NAMALWA (cell line): ENCODE measurements at places on chromosomes 2 and 18.

DNA sequence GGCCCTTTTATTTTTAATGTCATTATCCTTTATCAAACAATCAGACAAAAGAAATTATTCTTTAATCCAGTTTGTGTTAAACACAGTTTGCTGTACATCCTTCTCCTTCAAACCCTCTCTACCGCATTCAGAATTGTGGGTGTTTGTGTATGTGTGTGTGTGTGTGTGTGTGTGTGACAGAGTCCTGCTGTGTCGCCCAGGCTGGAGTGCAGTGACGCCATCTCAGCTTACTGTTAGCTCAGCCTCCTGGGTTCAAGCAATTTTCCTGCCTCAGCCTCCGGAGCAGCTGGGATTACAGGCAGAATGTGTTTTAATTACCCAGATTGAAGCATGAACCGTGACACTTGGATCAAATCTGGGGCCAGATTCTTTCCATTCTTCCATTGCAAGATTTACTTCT, 723.7 kb downstream of the DCDC2C start:
- DNase-seq: no peak

DNA sequence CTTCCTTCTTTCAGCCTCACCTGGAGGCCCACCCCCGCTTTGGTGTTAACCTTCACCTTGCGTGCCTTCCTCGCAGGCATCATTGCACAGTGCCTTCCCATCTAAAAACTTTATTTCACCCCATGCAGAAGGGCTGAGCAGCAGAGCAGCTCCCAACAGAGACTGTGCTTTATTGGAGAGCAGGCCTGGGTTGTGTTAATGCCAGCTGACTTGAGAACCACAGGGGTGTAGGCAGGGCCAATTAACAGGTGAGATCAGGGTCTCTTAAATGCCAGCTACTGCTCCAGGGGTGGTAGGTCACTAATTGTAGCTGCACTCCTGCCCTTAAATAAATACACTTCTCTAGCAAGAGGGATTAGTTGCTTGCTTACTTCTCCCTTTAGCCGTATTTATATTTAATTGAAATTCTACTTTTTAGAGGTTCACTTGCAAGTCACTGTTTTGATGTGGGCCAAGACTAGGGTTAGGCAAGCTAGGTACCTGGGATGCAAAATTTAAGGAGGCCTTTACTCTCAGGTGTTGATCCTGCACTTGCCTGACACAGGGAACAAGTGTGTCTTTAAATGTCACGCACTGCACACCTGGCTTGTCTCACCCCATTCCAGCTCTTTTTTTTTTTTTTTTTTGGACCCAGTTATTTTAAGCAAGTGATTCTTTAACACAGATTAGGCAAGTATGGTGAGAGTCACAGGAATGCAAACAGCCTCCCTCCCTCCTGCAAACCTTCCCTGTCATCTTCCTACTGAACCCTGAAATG, 54.5 kb downstream of the LYPD1 start:
- DNase-seq: no peak

- DNase-seq: peak; percentile 77
Observed at GRCh38 chr18:63578357-63578958, 8.7 kb upstream of the SERPINB13 start.

DNA sequence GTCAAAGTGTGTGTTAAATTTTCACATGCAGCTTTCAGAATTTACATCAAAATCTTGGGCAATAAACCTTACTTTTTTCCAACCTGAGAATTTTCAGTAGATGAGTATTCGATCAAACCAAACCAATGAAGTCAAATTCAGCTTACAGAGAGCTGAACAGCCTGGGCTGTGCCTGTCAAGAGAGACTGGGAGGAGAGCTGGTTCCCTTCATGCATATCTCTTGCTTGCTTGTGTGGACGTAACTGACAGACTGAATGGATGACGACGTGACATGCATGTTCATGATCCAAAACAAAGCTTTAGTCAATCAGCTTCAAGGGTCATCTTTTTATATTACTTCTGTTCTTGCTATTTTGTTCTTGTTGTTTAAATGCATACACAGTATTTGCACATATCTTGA, 145.2 kb downstream of the GALNT3 start:
- DNase-seq: no peak

DNA sequence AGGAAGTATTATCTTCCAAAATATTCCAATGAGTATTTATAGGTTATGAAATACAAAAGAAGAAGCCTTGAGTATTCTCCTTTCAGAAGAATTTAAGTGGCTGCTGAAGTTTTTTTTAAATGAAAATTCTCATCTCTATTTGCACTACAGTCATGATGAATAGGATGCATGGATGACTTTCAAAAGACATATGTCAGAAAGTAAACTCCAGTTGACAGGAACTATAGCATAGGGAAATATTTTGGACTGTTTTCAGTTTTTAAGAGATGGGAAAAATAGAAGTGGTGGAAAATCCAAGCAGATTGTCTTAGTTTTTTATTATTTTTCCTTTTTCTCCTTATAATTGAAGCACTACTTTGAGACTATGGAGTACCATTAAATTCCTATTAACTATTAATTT, 825.1 kb upstream of the FSHR start:
- DNase-seq: no peak

GRCh38 chr2:164134336-164134735, 398.5 kb upstream of the FIGN start:
- DNase-seq: no peak

DNA sequence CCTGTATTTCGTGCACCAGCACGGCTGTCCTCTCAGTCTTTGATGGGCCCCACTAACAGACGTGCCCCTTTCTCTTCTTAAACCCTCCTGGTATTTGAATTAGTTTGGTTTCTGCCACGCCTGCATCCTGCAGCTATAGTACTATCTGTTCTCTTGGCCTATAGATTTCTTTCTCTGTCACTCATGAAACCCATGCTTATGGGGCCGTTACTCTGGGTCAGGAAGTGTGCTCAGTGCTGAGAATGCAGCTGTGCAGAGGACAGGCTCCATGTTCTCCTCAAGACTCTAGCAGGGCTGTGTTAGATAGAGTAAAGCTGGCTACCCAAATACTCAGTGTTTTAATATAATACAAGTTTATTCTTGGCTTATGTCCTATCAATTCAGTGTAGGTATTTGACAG, 180.0 kb downstream of the INSIG2 start:
- no peak for DNase-seq

DNA sequence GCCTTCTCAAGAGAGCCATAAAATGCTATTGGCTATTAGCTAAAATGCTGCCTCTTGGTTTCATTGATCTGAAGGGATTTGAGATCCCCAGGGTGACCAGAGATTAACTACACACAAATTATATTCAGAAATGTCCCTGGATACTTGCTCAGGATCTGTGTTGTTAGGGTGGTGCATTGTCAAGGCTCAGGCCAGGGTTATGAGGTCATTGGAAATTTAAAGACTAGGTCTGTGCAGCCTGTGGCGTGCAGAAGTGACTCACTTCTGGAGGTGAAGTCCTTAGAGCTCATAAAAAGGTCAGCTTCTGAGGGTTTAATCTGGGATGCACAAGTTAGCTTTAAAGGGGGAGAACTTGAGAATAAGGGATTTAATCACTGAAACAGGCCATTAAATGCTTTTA, 23.5 kb downstream of the LRRTM1 start:
- no peak for DNase-seq

- no peak for DNase-seq
Observed at GRCh38 chr2:120219766-120220165, 3.4 kb downstream of the TMEM185B start.

GRCh38 chr2:218238887-218239286, 21.9 kb downstream of the ARPC2 start:
- no peak for DNase-seq

DNA sequence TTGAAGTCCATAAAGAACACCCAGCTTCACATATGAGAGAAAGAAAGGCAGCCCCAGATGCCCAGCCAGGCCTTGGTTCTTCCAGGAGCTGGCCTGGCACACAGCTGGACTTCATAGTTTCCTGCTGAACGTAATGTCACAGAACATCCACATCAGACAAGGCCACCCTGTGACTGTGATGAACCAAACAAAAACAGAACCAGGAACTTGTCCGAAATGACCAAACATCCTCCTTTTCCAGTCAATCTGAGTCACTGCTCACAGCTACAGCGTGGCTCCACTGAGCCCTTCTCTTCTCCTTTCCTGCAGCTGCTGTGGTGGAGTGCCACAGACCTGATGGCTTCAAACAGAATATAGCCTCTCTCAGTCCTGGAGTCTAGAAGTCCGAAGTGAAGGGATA, 45.4 kb upstream of the PAPOLG start:
- DNase-seq: no peak

DNA sequence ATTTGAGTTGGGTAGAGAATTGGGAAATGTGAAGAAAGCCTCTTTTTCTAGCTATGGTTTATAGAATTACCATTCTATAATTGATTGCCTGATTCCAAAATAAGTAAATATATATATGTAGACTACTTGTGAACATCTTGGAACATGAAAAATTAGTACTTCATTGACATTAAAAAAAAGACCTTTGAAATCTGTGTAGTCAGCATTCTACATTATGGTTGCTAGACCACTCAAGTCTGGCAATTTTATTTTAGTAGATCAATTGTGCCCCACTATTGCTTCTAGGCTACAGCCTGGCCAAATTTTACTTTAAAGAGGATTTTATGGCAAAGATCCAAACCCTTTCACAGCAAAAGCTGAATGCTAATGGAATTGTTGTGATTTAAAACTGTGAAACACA, 279.8 kb downstream of the IKZF2 start:
- DNase-seq: no peak

DNA sequence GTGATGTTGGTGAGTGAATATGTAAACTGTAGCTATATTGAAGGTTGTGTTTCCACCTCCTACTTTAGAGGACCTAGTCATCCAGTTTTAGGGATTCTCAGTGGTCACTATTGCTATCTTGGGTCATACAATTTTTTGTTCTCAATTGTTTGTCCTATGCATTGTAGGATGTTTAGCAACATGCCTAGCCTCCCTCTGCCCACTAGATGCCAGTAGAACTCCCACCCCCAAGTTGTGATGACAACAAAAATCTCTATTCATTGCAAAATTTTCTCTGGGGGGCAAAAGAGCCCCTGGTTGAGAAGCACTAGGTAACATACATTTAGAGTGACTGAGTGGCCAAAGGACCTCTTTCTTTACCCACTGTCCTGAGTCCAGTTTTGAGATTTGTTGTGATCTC, 87.3 kb downstream of the LRRTM4 start:
- DNase-seq: peak; percentile 2

- peak; percentile 16 for DNase-seq
Observed at GRCh38 chr2:45261746-45262145, 252.5 kb upstream of the SIX2 start.

DNA sequence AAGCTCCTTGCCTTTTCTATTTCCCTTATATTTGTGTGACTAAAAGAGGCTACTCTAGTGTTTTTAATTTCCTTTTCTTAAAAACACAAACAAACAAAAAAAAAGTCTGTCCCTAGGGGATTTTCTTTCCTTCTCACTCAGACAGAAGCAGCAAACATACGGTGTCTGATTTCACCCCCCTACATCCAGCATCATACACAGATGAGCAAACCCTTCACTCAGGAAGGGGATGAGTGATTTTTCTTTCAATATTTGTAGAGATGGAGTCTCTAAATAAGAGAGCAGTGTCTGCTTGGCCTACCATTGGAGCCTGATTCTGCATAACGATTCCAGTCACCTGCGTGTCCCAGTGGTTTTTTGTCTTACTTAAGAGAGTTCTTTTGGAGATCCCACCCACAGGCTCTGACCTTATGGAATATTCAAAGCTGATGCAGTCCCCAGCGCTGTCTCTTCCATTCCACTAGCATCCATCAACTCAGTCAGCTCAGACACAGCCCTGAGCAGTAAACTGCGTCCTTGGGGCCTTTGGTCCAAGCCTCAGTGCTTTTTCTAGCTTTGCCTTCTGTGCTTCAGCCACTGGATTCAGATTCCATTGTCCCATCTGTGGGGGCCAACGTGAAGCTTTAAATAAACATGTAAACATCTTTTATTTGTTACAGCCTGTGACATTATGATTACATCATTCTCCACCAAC, 52.6 kb upstream of the TPO start:
- DNase-seq: no peak

DNA sequence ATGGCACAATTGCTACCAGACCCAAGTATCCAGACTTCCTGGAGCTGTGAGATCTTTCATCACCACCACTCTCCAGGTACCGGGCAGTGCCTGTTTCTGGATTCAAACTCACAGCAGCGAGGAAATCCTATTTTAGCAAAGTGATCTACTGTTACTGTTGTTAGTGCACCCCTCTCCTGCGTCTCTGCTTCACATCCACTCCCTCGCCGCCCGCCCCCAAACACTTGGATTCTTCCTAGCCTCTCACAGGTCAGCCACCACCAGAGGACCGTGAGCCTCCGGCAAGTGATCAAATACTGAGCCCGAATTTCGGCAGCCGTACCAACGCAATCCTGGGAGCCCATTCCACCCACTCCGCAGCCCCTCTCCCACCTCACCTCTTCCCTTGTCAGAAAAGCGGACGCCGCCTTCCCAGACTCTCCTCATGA, 519 bp downstream of the METTL4 start:
- no peak for DNase-seq

DNA sequence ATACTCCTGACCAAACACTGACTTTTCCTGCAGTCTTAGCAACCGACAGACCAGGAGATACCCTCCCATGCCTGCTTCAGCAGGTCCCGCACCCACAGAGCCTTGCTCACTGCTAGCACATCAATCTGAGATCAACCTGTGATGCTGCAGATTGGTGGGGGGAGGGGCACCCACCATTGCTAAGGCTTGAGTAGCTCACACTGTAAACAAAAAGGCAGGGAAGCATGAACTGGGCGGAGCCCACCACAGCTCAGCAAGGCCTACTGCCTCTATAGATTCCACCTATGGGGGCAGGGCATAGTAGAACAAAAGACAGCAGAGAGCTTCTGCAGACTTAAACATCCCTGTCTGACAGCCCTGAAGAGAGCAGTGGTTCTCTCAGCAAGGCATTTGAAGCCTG, 109.7 kb downstream of the SP100 start:
- no peak for DNase-seq

DNA sequence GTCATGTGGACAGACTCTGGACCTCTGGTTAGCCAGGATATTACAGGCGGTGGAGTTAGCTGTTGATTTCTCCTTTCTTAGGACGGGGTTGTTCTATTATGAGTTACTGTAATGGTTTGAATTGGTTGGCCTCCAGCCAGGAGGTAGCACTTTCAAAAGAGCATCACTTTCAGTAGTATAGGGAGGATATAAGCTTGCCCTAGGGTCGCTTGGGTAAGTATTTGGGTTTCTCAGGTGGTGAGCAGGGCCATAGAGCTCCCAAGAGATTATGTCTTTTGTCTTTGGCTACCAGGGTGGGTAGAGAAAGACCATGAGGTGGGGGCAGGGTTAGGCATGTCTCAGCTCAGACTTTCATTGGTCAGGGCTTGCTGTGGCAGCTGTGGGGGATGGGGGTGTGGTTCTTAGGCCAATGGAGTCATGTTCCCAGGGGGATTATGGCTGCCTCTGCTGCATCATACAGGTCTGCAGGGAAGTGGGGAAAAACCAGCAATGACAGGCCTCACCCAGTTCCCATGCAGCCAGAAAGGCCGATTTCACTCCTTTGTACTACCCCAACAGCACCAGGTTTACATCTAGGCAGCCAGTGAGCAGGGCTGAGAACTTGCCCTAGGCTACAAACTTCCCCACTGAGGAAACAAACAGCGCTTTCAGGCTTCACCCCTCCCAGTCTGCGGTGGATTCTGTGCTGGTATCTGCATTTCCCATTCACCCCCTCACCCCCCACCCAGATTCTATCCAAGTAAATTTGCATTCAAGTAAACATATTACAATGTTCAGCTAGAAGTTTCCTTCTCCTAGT, 89.4 kb upstream of the SLC38A11 start:
- no peak for DNase-seq
